Kidney (tissue), 22 donors: ENCODE measurements at places on chromosomes 1 and 21. TPM values are rescaled to one million over a fixed set of nuclear protein-coding genes. Genes with fewer than 3 reads are reported as not detected.
A peak's percentile ranks its signal among the peaks of the same experiment; 100 is the strongest.

Gene VWA5B1
- 0.69 TPM for polyA plus RNA-seq

- DNase-seq, result peak; percentile 69
Observed at GRCh38 chr1:210726621-210727020, 397.9 kb downstream of the HHAT start.

GRCh38 chr1:28719332-28719619, 17.5 kb upstream of the YTHDF2 start:
- no peak for DNase-seq

GRCh38 chr1:24058671-24059455, 53.1 kb downstream of the MYOM3 start:
- no peak for DNase-seq

GRCh38 chr1:41902159-41902577, 16.6 kb downstream of the HIVEP3 start:
- DNase-seq, result no peak

GRCh38 chr1:204150702-204151551, 917 bp downstream of the ETNK2 start:
- DNase-seq, result peak; percentile 48
